SHP77 (cell line): ENCODE measurements at places on chromosomes 13 and 19.

DNA sequence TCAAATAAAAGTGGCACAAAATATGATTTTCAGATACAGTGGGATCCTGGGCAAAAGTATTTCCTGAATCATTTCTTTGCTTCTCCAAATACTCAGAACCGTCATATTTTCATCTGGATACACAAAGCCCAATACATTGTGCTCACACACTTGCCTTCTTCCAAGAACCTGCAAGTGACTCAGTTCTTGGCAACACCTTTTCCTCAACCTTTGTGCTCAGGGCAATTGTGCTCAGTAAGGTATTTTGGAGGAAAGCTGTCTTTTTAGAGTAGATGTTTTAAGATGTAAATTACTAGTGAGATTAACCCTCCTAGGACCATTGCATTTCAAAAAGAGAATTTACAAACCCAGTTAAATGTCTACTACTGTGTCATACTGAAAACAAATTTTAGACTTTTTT lies 233.5 kb downstream of the EFNB2 start:
- DNase-seq: no peak

DNA sequence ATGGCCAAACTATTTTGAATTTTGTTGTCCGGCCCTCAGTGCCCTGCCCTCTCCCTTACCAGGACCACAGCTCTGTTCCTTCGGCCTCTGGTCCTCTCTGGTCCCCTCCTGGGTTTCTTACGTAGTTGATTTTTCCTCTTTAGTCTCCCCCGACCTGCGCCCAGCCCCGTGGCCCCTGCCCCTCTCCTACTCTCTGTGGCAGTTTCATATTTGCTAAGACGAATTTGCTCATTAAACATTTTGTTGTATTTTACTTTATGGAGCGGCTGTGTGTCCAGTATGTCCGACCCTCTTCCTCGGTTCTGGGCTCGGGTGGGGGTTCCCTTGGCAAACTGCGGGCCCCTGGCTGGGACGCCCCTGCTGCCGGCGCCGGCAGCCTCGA lies 576 bp upstream of the EPN1 start:
- DNase-seq: no peak

GRCh38 chr13:77896536-77896935 lies 22.1 kb downstream of the EDNRB start:
- DNase-seq: no peak

DNA sequence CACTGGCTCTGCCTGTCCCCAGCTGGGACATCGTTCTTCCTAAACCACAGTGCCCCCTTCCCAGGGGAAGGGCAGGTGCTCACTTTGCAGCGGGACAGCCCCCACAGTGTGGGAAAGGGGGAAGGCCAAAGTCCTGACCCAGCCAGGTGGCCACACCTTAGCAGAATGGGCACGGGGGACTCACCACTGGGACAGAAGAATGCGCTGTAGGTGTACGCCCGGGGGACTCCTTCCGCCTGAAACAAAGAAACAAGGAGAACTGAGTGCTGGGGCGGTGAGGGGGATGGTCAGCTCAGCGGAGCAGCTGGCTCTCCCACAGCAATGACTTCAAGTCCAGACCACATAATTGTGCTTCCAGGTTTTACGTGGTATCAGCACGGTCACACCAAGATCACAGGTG lies 49.4 kb downstream of the F2RL3 start:
- DNase-seq: no peak

DNA sequence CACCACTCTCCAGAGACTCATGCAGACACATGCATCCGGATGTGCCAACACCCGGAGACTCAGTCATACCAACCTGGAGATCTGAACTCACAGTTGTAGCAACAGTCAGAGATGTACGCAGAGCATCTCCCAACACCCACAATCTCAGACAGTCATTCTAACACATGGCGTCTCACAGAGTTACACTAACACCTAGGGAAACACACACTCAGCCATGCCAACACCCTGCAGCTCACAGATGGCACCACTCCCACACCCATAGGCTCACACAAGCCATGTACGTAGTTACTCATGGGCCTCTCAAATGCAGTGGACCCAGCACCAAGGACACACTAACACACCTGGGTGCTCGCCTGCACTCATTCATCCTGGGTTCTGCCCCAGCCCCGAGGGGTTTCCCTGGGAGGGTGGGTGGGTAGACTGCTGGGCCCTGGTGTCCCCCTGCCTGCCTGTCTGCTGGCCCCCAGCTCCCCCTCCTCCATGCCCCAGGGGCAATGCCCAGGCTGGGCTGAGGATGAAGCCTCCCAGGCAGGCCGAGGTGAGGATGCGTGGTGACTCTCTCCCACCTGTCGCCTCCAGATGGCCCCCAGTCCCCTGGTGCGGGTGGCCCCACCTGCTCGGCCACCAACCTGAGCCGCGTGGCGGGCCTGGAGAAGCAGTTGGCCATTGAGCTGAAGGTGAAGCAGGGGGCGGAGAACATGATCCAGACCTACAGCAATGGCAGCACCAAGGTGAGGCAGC lies 10.0 kb downstream of the PKN1 start:
- DNase-seq: no peak
